OCI-M1 (cell line): ENCODE measurements at places on chromosomes 3 and 15.
A peak's percentile ranks its signal among the peaks of the same experiment; 100 is the strongest.

- no peak for DNase-seq
These were observed 193.3 kb downstream of the ADAMTS9 start for GRCh38 chr3:64494526-64494925.

DNA sequence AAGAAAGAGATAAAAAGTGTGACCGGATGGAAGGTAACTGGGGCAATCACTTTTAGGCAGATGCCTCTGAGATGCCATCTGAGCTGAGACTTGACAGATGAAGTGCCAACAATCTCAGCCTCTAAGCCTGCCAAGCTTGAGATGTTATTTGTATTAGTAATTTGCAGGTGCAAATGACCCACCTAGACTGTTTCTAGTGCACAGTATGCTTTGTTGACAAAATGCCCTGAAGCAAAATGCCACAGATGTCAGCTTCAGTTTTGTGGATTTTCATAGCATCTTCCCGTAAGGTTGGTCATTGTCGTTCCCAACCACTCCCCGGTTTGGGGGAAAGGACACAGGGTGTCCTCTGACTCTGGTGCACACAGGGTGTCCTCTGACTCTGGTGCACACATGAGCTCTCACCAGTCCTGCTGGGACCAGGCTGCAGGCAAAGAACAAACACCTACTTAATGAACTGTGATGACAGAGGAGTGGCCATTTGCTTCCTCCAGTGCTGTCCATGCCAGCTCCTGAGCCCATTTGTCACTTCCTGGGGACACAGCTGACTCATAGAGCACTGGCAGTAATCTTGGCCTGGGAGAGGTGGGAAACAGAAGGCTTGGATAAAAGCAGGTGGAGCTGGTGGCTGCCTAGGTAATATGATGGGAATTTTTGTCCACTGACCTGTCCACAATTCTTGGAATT is 16.7 kb upstream of the PPP1R2 start:
- no peak for DNase-seq

DNA sequence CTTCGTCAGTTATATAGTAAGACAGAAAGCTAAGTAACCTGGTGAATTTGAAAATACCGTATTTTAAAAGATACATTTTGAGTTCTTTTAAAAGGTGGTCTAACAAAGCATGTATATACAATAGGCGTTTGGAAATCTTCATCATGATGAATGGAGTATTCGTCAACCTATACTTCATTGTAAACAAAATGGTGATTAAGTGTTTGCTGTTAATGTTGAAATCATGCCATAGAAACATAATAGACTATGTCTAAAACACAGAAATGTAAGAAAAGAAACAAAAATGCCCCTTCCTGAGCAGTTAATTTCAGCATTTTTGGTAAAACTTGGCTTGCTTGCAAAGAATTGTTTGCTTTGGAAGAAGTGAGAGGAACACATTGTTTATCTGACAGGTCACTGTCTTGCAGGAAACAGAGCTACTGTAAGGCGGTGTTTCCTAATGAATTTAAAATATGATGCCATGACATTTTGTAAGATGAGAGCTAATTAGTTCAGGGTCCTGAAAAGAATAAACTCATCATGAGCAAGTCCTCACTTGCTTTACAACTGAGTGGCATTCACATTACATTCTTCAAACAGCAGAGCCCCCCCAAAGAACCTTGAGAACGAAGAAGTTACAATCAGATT is 126.7 kb downstream of the SERPINI1 start:
- DNase-seq = no peak

DNA sequence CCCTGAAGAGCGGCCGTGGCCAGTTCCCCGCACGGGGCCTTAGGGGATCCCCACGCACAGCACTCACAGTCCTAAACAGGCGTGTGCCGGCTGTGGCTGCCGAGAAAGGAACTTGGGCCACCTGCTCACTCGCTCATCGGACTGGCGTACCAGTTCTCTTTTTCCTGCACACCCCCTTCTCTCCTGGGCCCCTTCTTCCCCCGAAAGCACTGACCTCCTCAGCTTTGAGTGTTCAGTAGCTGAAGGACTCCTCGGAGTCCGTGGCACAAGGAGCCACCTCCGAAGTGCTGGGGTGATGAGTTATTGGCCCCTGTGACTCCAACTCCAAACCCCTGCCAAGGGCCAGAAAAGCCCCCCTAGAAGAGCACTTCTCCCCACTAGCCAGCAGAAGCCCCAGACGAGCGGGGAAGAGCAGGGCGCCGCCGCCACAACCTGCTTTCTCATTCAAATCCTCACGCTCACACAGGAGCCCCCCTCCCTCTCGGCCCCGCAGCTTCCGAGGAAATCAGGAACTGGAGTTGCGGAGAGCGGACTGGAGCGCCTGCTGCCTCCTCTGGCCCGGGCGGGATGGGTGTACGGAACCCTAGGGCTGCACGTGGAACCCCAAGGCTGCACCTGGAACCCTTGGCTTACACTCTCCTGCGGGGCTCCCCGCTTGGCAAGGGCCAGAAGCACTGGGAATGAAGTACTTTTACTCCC is at the start of gene PLCH1:
PLCH1 (minus strand) TSS at position 446 of the 699 bp plus-strand sequence. CDS start 40,847 bp downstream, outside the sequence.
- DNase-seq = peak; percentile 72

GRCh38 chr3:30225021-30225420 is 381.4 kb upstream of the TGFBR2 start:
- DNase-seq = no peak

GRCh38 chr15:71501344-71502076 is 308.8 kb upstream of the NR2E3 start:
- DNase-seq = no peak

GRCh38 chr15:69810431-69811354 is 287.0 kb downstream of the TLE3 start:
- no peak for DNase-seq

- DNase-seq = peak; percentile 12
These were observed 5.1 kb downstream of the PDCD10 start for GRCh38 chr3:167729591-167729990.

- DNase-seq = peak; percentile 49
These were observed 802 bp upstream of the NECTIN3 start for GRCh38 chr3:111070772-111071256.

DNA sequence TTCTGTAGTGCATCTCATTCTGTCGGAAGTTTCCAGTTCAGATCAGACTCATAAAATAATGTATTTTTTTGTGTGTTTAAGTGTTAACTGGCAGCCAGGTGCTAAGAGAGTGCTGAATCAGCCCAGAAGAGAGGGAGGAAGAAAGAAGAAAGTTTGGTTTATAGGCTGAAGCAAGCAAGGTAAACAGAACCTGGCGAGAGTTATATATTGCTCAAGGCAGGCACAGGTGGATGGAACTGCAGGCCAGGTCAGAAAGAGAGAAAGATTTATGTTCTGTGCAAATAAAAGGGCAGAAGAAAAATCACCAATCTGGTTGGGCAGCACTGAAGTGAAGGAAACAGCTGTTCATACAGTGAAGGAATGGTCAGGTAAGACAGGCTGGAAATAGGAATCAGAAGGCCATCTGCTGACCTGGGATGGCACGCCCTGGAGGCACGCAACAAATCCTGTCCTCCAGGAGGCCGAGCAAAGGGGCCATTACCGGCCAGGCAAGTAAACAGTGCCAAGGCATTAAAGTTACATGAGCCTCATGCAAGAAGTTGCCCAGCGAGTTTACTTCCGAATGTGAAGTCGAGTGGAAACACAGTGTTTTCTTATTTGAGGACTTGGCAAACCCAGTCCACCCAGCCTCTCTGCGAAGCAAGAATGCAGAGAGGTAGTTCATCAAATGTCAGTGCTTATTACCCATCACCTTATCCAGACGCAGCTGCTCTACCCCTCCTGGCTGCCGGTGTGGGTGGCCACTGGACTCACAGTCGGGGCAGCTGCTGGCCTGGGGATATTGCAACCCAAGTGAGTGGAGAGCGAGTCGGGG is 309.8 kb downstream of the VPS13C start:
- no peak for DNase-seq

- no peak for DNase-seq
These were observed 20.1 kb downstream of the SLC6A20 start for GRCh38 chr3:45776301-45776595.

DNA sequence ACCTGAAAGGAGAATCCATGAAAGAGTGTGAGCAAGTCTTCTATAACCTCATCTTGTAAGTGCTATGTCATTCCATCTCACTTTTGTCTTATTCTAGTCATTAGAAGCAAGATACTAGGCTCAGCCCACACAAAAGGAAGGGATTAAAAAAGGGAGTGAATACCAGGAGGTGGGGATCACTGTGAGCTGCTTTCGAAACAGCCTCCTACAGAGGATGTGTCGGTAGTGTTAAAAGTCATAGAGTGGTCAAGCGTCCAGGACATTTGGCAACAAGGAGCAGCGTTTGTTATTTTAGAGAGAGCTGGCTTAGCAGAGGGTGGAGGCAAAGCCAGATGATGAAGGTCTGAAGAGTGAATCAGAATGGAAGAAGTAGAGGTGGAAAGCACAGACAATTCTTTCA is 11.7 kb upstream of the ZNF148 start:
- DNase-seq = no peak

DNA sequence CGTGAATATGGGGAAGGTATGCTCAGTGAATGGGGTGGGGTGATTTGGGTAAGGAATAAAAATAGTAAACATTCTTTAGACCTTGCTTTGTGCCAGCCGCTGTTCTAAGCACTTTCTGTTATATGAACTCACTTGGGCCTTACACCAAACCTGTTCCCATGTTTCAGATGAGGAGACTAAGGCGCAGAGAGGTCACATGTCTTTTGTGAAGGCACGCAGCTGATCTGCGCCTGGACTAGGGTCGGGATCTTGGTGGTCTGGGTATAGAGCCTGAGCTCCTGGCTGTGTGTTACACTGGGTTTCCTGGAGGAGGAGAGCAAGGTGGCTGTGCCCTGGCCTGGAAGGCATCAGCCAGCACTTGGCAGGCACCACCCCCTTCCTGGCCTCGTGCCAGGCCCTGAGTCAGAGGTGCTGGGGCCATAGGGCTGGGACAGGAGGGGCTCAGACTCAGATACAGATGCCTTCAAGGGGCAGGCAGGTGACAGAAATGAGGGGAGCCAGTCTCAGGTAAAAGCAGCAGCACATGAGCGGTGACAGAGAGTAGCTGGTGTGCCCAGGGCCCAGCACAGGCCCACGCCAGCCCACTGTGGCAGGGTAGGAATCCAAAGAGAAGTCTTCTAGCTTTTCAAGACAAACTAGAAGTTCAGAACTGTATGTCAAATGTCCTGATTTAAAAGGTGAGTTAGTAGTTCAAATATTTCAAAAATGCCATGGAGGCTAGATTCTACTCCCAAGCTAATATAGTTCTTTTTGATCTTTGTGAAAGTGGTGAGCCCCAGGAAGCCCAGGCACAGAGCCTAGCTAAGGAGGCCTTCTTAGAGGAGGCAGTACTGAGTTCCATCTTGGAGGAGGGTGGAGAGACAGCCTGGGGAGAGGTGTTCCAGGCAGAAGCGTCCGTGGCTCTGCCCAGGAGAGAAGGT is 83.1 kb downstream of the DNAJB8 start:
- peak; percentile 55 for DNase-seq

DNA sequence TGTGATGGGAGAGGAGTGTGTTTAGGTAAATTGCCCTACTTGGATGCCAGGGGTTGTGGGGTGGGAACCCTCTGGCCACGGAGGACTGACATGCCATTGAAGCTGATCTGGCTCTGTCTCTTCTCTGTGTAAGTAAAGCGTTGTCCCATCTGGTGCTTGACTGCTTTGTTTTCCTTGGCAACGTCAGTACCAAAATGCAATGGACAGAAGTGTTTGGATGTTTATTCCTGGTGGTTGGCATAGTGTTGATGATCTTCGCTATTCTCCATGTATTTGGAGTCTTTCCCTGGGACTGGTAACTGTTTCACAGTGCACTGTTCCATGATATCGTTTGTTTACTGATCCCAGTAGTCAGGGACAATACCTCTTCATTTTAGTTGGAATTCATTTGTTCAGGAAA is 130.5 kb upstream of the MCTP2 start:
- DNase-seq = no peak

DNA sequence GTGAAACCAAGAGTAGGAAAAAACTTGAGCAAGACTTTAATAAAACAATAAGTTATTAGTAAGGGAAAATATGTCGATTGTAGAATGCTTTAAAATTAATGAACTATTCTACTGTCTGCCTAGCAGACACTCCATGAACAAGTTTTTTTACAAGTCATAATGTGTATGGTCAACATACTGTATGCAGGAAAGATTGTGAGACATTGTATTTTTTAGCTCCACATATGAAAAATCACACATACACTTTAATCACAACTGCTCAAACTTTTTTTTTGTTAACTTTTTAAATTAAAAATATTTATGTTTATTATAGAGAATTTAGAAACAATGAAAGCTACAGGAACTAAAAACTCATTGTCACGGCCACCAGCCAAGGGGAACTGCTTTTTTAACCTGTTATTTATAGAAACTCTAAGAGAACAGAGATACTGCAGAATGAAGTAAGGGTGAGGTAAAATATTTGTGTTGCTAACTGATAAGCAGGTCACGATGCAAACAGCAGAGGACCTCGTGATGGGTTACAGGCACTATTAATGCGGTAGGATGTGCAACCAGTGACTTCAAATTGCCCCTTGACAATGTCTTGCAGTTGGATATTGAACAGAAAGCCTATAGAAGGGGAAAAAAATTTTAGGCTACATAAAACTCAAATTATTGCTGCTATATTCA is 53.0 kb downstream of the THSD4 start:
- DNase-seq = peak; percentile 88

GRCh38 chr3:160576621-160577020 is 11.2 kb upstream of the KPNA4 start:
- no peak for DNase-seq

DNA sequence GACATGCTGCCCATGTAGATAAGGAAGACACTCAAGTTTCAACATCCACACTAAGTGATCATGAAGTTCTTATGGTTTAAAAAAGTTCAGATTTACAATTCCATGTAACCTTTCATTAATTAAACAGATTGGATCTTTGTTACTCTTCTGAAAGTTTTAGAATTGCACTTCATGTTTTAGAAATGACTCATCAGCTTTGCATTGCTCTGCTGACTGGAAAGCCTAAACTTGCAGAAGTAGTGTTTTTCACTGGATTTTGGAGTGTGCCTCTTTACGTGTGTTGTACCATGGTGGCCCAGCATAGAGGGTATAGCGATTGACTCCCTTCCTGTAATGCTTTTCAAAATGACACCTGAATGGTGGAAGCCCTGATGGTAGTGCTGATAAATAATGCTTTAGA is 157.9 kb downstream of the BBX start:
- peak; percentile 10 for DNase-seq

DNA sequence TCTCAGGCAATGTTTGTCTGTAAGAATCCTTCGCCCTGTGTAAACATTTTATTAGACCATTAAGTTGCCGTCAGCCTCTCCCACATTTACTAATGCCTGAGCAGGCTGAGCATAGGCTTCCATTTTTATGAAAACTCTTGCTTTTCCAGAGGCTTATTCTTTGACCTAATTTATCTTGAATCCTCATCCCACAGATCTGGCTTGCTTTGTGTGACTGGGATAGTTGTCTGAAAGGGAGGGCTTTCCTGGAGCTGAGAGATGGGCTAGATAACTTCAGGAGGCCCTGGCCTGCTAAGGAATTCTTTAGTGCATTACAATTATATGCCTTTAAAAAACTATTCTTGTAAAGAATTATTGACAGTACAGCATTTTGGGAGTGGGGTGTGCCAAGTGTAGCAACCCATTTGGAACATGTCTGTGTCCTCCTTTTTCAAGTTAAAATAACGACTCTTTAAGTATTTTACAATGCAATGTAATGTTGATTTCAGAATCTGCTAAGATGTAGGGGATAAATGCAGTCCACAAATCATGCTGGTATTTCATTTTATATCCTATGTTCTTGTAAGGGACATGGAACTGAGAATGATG is 52.4 kb downstream of the EEFSEC start:
- DNase-seq = no peak
